Activated T-helper 17 cell treated with anti-CD3 and anti-CD28 coated beads, Interleukin-2, amount 50 U/mL, for 72 hours (primary cell): ENCODE measurements at places on chromosomes 3 and 15. TPM values are rescaled to one million over a fixed set of nuclear protein-coding genes. Genes with fewer than 3 reads are reported as not detected.

GRCh38 chr15:74263466-74263865, 27.3 kb downstream of the CCDC33 start:
- no peak for ATAC-seq

DNA sequence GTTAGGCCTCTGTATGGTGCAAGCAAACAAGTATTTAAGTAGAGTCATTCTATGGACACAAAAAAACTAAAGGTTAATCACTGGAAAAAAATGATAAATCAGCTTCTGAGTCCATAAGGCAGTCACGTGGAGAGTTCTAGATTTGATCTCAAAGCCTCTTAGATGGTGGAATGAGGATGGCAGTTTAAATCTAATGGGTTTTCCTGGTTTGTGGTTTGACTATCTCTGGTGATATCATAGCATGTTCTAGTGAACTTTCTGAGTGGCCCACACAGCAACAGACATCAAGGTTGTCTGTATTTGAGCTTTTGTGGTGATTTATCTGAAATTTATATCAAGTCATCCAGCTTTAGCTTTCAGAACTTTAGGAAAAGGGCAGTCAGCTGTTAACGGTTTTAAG, 52.4 kb downstream of the ILDR1 start:
- no peak for ATAC-seq

- ATAC-seq = no peak
These were observed 2.2 kb upstream of the FAM240A start for GRCh38 chr3:46609944-46610722.

DNA sequence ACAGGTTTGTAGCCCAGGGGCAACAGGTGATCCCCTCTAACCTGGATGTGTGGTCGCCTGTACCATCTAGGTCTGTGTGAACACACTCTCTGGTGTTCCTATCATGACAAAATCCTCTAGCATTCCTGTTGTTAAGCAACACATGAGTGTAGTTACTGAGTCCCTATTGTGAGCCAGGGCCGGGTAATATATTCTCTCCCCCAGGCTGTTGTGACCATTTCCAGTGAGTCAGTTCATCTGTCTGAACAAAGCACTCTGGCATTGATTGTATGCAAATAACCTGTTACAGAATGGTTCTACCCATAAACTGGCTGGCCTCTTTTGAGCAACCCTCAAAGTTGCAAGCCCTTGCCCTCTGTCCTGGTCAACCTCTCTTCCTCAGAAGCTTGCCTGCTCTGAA, 2.6 kb upstream of the FLNB start:
- ATAC-seq = no peak

DNA sequence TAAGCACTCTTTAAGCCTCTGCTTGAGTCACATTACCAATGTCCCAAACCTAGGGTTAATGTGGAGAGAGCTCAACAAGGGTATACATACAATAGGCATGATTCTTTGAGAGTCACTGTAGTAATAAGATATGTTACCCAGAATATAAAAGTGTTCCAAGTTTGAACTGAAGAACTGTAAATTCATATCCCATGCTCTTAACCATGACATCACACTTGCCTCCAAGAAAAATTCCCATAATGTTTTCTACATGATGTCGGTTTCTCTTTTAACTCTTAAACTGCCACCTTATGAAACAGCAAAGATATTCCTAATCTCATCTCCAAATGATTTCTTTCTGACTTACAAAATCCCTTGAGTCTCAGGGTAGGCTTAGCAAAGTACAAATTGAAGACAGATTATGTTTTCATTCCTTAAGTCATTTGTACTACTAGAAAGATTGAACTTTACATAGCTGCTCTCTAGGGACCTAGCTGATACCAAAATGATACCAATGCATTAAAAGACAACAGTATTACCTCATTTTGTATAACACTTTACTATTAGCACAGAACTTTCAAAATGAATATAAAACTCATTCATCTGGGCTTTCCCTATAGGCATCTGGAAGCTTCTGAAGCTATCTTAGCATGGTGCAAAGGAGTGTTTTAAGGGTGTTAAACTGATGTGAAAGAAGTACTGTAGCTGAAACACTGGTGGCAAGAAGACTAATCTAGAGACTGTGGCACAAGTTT, 127.1 kb downstream of the KCNMB2 start:
- ATAC-seq = no peak

GRCh38 chr15:58505581-58505980, 73.8 kb downstream of the LIPC start:
- no peak for ATAC-seq

- peak; percentile 26 for ATAC-seq
These were observed 340.3 kb upstream of the RBMS3 start for GRCh38 chr3:28940530-28940929.

INKA1 gene
- total RNA-seq = 0.26 TPM

BTLA gene
- total RNA-seq = 14.2 TPM

FGD5 gene
- 0.74 TPM for total RNA-seq

STAC gene
- 0.30 TPM for total RNA-seq
